ENCODE measurements at places on chromosomes 16 and 17.

DNA sequence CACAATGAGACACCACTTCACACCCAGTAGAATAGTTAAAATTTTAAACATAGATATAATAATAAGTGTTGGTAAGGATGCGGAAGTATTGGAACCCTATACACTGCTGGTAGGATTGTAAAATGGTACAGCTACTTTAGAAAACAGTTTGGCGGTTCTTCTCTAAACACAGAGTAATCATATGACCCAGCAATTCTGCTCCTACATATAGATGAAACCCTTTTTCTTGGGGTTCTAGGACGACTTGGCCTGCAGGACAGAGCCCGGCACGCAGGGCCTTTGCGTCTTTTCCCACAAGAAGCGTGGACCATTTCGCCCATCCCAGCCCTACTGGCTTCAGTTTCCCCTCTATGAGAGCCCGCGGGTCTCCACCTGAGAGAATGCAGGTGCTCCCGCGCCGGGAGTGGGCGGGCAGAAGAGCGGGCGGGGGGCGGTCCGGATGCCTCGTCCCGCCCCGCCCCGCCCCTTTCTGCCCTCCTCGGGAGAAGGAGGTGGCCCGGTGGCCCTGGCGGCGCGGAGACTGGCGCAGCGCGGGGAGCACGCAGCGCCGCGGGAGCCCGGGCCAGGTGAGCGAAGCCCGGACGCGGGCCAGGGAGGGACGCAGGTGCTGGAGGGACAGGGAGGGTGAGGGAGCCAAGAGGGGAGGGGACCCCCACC lies at the start of gene SDR42E2:
TSS of gene SDR42E2 (plus strand) at position 508 of the 657 bp plus-strand sequence. CDS start 3,077 bp downstream, outside the sequence.
- DNase-seq, result peak; percentile 50

- no peak for DNase-seq
These were observed 367.6 kb downstream of the CDH11 start for GRCh38 chr16:64754279-64754678.

DNA sequence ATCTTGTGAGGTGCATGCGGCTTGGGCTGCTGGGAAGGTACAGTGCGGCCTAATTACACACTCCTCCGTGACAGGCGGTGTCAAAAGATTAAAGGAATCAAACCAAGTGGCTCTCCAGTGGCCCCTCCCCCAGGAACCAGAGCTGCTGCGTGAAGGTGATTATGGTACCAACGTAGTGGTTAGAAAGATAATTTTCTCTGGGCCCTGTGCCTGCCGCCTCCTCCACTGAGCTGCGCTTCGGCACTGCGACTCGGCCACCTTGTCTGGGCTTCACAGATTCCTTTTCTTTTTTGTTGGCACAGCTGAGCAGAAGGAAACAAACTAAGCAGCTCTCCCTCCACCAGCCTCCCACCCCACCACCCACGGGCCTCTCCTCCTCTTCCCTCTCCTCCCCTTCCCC lies 113.2 kb upstream of the SDK2 start:
- DNase-seq, result no peak

DNA sequence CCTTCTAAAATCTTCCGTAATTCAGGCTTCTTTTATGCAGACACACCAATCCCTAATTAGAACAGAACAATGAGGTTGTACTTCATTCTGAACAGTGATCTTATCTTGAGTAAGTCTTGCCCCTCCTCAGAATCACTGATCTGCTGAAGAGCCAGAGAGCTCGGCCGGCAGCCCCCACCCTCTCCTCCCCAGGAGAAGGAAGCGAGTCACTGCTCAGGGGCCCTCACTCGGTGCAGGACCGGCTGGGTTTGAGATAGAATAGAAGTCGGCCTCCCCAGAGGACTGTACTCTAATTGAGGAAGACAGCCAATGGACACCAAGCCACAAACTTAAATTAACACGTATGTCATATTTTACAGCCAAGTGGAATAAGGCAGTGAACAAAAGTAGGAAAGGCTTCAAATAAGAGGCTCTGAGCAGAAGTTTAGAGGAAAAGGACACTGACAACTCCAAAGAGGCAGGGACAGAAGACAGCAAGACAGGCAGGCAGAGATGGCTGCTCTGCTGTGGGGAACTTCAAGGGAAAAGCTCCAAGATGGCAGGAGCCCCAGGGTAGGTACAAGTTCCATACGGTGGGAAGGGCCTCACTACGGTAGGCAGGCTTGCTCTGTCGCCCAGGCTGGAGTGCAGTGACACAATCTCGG lies 18.6 kb downstream of the CREBBP start:
- DNase-seq, result peak; percentile 44

GRCh38 chr17:51335883-51336822 lies 75.8 kb downstream of the UTP18 start:
- no peak for DNase-seq

GRCh38 chr17:66275651-66276050 lies 26.8 kb upstream of the PRKCA start:
- no peak for DNase-seq

DNA sequence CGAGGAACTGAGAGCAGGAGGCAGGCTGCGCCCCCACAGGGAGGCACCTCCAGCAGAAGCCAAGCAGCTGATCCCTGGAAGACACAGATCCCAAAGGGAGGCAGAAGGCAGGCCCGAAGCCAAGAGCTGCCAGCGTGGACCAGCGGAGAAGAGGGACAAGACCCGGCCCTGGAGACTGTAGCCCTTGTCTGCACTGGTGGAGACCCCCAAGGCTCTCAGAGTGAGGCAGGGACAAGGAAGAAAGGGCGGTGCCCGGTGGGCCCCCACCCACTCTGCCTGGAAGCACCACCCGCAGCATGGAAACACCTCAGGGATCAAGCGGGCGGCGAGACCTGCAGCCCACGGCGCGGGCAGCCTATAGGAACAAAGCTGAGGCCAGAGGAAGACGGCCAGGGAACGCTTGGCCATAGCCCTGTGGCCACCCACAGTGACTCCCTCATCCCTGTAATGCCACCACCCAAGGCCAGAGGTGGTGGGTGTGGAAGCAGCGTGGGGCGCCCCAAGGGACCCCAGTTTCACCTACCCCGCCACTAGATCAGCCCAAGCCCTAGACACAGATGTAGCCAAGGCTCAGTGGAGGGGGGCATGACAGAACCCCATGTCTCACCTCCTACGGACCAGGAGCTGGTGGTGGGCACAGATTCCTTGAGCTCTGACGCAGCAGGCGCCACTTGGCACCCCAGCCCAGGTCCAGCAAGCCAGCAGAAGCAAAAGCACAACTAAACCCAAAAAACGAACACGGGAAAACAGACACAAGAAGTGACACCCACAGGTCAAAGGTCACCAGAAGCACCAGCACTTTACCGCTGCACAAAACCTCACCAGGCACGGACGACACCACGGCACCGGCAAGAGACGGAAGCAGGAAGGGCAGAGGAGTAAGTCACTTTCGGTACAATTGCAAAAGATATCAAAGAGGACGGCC lies 2.9 kb upstream of the SIRT7 start:
- peak; percentile 41 for DNase-seq

DNA sequence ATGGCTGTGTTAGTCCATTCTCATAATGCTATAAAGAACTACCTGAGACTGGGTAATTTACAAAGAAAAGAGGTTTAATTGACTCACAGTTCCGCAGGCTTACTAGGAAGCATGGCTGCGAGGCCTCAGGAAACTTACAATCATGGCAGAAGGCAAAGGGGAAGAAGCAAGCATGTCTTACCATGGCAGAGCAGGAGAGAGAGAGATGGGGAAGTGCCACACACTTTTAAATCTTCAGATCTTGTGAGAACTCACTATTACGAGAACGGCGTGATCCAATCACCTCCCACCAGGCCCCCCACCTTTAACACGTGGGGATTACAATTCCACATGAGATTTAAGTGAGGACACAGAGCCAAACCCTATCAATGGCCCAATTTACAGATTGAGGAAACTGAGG lies 96.5 kb downstream of the SDK2 start:
- no peak for DNase-seq

DNA sequence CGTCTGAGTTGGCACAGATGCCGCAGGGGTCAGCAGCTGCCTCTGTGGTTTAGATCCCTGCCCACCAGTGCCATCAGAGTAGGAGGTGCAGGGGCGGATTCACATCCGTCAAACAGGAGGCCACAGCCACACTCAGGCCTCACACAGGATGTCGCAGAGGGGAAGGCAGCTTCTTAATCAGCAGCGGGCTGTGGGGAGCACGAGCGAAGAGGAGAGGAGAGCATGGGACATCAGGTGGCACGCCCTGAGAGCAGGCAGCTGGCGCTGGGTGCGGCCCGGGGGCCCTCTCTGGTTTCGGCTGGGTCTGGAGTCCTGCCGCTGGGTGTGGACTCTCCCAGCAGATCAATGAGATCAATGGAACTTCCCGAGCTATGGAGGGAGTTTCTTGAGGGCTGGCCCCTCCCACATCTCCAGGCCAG lies 9.6 kb downstream of the LLGL2 start:
- peak; percentile 62 for DNase-seq

DNA sequence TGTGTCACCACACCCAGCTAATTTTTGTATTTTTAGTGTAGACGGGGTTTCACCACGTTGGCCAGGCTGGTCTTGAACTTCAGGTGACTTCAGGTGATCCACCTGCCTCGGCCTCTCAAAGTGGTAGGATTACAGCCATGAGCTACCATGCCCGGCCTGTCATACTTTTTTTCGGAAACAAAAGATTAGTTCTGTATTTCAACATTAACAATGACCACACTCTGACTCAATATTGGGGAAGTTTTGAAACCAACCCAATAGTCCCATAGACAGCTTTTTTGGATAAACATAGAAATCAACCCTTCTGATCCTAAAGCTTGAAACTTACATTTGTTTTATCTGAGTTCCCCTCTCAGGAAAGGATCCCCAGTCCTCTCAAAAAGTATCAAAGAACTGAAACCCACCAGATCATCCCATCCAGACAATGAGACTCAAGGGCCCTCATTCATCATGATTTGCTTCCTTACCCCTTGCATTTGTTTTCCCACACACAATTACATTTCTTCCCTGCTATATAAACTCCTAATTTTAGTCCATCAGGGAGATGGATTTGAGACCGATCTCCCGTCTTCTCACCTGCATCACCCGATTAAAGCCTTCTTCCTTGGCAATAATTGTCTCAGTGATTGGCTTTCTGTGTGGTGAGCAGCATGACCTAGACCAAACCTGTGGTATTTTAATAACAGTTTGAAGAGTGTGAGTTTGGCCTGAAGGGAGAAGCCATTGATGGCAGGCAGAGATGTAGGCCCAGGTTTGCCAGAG lies 7.2 kb upstream of the AGRP start:
- DNase-seq, result no peak

- peak; percentile 69 for DNase-seq
These were observed 754 bp upstream of the SLFN11 start for GRCh38 chr17:35373984-35374765.

GRCh38 chr16:30748634-30749445 lies 615 bp downstream of the PHKG2 start:
- DNase-seq, result peak; percentile 35

DNA sequence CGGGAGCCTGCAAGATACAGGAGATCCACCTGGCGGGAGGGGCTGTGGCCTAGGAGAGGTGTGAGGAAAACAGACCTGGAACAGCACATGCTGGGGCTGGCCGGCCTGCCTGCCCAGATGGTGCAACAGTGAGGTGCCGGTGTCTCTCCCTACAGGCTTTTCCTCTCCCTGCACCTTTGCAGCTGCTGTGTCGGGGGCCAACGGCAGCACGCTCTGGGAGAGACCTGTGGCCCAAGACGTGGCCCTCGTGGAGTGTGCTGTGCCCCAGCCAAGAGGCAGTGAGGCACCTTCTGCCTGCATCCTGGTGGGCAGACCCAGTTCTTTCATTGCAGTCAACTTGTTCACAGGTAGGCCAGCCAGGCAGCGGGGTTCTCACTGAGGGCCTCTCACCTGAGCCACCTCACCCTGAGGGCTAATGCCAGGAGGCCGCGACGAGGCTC lies 15.9 kb downstream of the RGS11 start:
- no peak for DNase-seq

GRCh38 chr17:7742729-7743128 lies 25.2 kb downstream of the DNAH2 start:
- DNase-seq, result no peak

GRCh38 chr17:17494499-17494869 lies 1.7 kb downstream of the RASD1 start:
- no peak for DNase-seq

- peak; percentile 79 for DNase-seq
These were observed 4.6 kb downstream of the ZSCAN10 start for GRCh38 chr16:3094289-3095027.

DNA sequence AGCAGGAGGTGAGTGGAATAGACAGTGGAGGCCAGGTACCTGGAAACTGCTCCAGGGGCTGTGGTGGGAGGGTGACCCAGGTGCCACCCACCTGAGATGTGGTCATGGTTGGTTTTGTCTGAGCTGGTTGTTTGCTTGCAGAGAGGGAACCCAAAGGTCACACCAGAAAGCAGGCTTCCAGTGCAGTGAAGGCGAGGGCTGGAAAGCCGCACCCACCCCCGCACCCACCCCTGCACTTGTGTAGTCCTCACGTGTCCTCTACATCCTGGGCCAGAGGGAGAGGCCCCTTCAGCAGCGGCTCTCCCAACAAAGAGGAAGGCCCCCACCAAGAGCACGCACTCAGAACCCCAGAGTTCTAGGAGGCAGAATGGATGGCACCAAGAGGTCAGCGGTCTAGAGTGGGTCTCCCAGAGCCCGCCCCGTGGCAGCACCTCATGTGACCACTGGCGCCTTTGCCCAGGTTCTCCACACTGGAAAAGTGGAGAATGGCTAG lies 92.6 kb upstream of the CBX4 start:
- no peak for DNase-seq

DNA sequence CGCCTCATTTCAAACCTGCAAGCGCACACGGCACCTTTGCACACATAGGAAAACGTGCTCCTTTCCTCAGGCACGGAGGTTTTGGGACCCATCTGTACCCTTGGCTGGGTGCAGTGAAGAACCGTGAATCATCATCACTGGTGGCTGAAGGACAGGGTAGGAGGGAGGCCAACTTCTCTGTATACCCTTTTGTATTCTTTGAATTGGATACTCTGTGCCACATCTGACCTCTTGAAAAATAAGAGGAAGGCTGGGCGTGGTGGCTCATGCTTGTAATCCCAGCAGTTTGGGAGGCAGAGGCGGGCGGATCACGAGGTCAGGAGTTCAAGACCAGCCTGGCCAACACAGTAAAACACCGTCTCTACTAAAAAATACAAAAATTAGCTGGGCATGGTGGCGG lies 11.7 kb downstream of the GPRC5B start:
- no peak for DNase-seq

GRCh38 chr17:72234985-72235384 lies 114.2 kb downstream of the SOX9 start:
- DNase-seq, result no peak

GRCh38 chr16:79656553-79657115 lies 56.1 kb upstream of the MAF start:
- no peak for DNase-seq

- DNase-seq, result peak; percentile 3
These were observed 148.2 kb upstream of the GOT2 start for GRCh38 chr16:58882292-58882691.

DNA sequence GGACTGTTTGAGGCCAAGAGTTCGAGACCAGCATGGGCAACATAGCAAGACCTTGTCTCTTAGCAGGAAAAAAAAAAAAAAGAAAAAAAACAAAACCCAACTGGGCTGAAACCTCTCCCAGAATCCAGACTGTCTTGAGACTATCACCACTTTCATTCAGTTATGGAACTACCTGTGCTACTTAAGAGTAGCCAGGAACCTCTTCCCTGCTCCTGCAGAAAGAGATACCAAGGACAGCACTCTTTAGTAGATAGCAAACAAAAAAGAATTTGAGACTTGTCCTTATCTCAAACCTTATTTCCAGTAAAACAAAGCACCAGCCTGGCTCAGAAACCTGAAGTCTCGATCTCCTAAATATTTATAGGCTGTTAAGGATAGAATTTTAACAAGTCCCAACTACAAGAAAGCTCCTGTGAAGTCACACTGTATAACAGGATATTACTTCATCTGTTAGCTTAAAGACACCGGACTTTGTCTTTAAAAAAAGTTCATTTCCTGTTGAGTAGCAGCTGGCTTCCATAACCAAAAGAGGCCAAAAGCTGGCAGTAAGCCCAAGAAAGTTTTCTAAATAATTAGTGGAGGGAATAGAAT lies 5.1 kb downstream of the CDR2 start:
- no peak for DNase-seq

Measured in CD4-positive, alpha-beta T cell treated with Interleukin-4 for 1 hour (primary cell).